ENCODE measurements at places on chromosomes 5 and 9. TPM values are rescaled to one million over a fixed set of nuclear protein-coding genes. Genes with fewer than 3 reads are reported as not detected.

GRCh38 chr9:99876190-99876589 is 30.3 kb upstream of the STX17 start:
- no peak for DNase-seq

DNA sequence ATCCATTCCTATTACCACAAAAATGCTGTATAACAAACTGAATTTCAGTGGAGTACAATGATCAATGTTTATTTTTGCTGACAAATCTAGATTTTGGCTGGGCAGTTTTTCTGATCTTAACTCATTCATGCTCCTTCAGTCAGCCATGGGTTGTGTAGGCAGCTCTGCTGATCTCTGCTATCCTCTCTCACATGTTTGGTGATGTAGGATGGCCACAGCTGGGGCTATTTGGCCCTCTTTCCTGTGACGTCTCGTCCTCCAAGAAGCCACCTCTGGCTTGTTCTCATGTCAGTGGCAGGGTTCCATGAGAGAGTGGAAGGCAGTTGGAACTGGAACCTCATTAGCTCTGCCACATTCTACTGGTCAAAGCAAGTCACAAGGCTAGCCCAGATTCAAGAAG is 8.9 kb downstream of the NLN start:
- no peak for DNase-seq

- no peak for DNase-seq
These were observed 619.9 kb downstream of the KIF4B start for GRCh38 chr5:155633338-155633957.

- DNase-seq: no peak
These were observed 277.6 kb upstream of the EFNA5 start for GRCh38 chr5:107948377-107948776.

GRCh38 chr5:58871648-58872242 is 288.9 kb downstream of the RAB3C start:
- no peak for DNase-seq

The INVS gene
- 15.1 TPM for total RNA-seq

- DNase-seq: no peak
These were observed 9.0 kb upstream of the ZSWIM6 start for GRCh38 chr5:61322738-61323725.

The SRP19 gene
- total RNA-seq: 39.1 TPM

DNA sequence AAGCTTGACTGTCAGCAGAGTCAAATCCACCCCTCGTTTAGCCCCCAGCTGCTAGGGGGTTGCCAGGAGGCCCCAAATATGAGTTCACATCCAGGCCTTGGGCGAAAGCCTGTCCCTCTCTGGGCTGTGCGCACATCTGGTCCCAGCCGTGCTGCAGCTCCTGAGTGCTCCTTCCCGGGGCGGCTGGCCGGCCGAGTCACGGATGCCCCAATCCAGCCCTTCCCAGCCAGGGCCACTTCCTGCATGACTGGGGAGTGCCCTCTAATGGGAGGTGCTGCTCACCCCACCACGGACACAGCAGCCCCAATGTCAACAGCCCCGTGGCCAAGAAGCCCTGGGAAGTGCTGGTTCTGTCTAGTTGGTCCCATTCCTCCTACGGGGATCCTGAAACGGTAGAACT is 103.5 kb upstream of the FCN2 start:
- no peak for DNase-seq

GRCh38 chr9:108811944-108812343 is 43.8 kb downstream of the ACTL7B start:
- DNase-seq: no peak

The GTF3C4 gene
- total RNA-seq: 18.3 TPM

- DNase-seq: no peak
These were observed 358.2 kb upstream of the DMAC1 start for GRCh38 chr9:8157683-8158324.

DNA sequence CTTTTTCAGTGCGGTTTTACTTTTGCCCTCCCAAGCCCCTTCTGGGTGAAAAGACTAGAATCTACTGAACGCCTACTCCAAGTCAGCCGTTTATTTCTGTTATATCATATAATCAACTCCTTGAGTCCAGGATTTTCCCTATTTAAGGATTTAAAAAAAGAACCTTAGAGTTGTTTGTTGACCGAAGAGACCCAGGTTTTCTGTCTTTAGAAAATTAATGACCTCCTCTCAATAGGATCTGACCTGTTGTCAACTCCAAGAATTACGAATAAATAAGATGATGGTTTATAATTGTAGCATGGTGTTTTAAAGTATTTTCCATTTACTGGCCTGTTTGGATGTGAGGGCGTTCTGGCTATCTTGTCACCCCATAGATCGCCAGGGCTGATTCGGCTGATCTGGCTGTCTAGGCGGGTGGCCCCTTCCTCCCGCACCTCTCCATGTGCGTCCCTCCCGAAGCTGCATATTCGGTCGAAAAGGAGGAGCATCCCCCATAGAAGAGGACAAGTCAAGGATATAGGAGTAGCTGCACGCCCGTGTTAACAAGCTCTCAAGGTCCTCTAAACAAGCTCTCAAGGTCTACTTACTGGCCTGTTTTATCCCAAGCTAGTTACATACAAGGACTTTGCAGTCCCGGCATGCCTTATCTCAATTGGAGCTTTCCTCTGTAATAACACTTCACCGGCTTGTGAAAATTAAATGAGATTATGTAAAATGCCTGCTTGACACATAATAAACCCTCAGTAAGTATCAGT is 1.1 kb upstream of the UBAP2 start:
- no peak for DNase-seq

- no peak for DNase-seq
These were observed 94.6 kb upstream of the HMHB1 start for GRCh38 chr5:143717400-143717799.

DNA sequence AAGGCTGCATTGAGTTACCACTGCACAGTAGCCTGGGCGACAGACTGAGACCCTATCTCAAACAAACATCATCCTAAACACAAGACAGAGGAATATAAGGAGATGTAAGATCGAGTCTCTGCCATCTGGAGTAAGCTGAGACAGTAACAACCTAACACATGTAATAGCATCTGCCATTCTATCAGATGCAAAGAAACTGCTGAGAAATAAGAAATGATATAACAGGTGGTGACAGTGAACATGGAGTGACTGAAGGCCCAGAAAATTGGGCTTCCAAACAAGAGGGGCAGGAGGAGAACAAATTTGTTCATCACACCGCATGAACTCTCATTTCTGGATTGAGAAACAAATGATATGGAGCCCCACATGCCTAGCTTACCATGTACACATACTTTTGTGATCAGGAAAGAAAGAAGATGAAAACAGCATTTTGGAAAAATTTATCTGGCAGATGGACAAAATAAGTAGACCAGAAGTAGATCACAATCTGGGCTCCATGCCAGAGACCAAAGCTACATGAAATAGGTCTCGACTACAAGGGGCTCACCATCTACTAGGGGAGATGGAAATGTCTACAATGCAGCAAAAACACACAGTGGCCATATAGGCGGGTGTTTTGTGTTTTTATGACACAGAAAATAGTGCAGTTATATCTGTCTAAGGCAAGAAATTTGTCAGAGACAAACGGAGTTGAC is 45.5 kb downstream of the ECPAS start:
- no peak for DNase-seq

All from frontal cortex (tissue), 4 donors.